ENCODE measurements at places on chromosomes 12 and 14.

- H3K27me3 ChIP-seq, result peaks cover 10% of the 10 kb centered on the region
- H3K27ac ChIP-seq, result no peak overlapping the region
- no peak for DNase-seq
Observed at GRCh38 chr12:54890339-54890738, 36.0 kb downstream of the MUCL1 start.

GRCh38 chr14:53180272-53181221 lies 27.4 kb upstream of the DDHD1 start:
- H3K27me3 ChIP-seq, result no peaks in the 10 kb centered on the region
- DNase-seq, result peak; percentile 51
- H3K4me1 ChIP-seq, result peaks cover 37% of the 10 kb centered on the region
- H3K4me3 ChIP-seq, result peak overlapping the region; percentile 8

DNA sequence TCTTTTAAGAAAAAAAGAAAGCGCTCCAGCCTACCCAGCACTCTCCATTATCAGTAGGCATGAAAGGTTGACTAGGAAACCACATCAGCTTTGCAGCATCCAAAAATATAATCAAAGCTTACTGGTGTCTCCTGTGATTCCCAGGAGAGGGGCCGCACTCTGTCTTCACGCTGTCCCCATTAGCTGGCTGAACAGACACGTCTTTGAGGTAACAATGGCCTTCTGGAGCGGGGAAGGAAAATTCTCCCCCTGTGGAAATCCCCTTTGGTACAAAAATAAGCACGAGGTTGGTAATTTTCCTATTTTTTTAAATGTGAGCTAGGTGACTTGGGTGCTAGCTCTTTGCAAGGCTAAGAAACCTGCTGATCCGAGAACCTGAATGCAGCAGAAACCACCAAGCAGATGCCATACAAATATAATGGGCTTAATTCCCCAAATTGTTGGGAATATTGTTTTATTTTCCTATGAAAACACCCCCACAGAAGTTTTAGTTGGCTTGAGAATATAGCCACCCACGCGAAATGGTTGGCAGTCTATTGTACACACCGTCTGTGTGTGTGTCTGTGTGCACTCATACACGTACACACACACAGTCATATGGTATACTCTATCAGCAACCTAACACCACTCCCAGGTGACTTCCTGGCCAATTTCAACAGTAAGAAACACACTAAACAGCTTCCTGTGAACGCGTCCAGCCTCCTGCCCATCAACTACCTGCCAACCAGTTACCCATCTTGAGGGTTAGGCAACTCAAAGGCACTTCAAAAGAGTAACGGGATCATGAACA lies 71.2 kb downstream of the KSR2 start:
- no peak overlapping the region for H3K4me3 ChIP-seq
- H3K27ac ChIP-seq, result no peak overlapping the region
- peaks cover 12% of the 10 kb centered on the region for H3K27me3 ChIP-seq
- H3K4me1 ChIP-seq, result no peaks in the 10 kb centered on the region
- no peaks in the 10 kb centered on the region for H3K36me3 ChIP-seq
- no peak for DNase-seq

- H3K27me3 ChIP-seq, result peaks cover 19% of the 10 kb centered on the region
- H3K27ac ChIP-seq, result no peak overlapping the region
- H3K36me3 ChIP-seq, result no peaks in the 10 kb centered on the region
- H3K4me3 ChIP-seq, result no peak overlapping the region
- H3K4me1 ChIP-seq, result peaks cover 3% of the 10 kb centered on the region
Observed at GRCh38 chr14:105908481-105908911, 382.1 kb downstream of the TMEM121 start.

DNA sequence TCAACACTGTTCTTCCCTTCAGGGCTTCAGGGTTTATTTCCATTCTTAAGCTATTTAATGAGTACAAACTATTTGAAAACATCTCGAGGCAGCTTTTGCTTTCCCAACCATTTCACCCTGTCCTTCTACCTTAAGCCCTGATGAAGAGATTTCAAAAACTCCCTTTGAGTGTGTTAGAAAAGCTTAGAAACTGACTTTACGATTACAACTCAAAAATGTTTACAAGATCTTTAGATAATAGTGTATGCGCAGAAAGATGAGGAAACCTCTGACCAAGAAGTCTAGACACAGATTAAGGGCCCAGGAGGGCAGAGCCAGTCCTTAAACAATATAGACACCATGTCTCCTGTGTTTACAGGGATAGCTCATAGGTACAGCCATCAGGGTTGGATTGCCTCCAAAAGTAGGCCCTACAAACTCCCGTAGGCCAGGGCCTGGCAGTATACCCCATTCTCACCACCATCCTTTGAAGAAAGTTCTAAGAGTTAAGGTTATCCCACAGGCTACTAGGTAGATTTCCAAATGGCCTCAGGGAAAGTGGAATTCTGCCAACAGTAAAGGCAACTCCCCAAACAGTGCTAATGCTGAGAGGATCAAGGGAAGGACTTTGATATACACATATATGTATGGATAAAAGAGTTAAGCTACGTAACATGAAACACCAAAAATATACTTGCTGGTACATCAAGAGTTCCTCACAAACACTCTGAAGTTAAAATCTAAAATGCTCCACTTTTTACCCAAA lies 11.4 kb upstream of the SOS2 start:
- no peaks in the 10 kb centered on the region for H3K27me3 ChIP-seq
- H3K4me1 ChIP-seq, result no peaks in the 10 kb centered on the region
- H3K36me3 ChIP-seq, result peaks cover 15% of the 10 kb centered on the region
- no peak for DNase-seq
- H3K27ac ChIP-seq, result no peak overlapping the region

DNA sequence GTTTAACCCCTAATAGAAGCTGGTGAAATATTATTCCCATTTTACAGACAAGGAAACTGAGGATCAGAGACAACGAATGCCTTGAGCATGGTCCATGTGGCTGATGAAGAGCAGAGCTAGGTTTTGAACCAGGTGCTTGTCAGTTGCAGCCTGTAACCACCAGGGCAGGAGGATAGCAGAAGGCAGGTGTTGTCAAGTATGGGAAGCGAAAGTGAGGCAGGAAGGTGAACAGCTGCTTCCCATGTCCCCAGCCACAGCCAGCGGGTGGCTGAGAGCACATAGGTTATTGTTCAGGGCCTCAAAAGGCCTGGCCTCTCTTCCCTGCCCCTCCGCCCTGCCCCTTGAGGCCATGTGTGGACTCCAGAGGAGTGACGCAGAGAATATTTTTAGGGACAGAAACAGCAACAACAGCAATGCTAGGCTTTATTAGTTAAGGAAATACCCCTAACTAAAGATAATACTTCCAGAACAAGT lies 39.6 kb downstream of the IQSEC3 start:
- no peak overlapping the region for H3K4me3 ChIP-seq
- peaks cover 14% of the 10 kb centered on the region for H3K4me1 ChIP-seq
- DNase-seq, result no peak
- no peaks in the 10 kb centered on the region for H3K36me3 ChIP-seq
- H3K27me3 ChIP-seq, result peaks cover 7% of the 10 kb centered on the region
- H3K27ac ChIP-seq, result no peak overlapping the region

DNA sequence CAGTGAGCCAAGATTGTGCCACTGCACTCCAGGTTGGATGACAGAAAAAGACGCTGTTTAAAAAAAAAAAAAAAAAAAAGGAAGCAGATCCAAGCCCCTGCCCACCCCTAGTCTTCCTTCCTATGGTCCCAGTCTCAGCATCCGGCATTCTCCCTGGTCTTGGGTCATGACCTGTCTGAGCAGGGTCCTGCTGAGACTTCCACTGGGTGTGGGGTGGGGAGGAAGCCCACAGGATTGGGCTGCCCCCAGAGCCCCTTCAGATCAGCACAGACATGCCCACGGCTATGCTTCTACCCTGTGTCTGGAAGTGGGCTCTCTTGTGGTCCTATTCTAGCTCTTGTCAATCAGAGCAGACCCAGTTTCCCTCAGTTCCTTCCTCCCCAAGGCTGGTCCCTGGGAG lies 12.6 kb upstream of the PLEK2 start:
- peaks cover 27% of the 10 kb centered on the region for H3K27me3 ChIP-seq
- DNase-seq, result no peak
- no peaks in the 10 kb centered on the region for H3K36me3 ChIP-seq
- H3K27ac ChIP-seq, result no peak overlapping the region
- peaks cover 4% of the 10 kb centered on the region for H3K4me1 ChIP-seq

DNA sequence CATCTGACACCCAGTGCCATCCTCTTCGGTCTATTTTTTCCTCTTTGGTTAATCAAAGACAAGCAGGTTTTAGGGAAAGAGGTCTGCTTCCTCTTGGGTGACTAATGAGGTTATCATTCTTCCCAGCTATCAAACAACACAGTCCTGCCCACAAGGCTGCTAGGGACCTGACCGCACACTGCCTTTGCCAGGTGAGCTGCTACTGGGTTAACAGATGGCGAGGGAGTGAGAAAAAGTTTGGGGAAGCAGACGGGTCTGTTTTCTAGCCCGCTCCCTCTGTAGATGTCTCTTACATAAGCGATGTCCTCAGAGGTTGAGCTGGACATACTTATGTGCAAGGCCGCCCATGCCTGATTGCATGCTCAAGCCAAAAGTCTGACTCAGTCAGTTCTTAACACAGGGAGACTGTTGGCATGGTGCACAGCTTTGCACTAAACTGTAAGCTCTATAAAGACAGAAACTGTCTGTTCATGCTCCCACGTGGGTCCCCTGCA lies 94.1 kb downstream of the SLC15A4 start:
- DNase-seq, result no peak
- H3K36me3 ChIP-seq, result no peaks in the 10 kb centered on the region
- H3K27me3 ChIP-seq, result peaks cover 18% of the 10 kb centered on the region
- H3K27ac ChIP-seq, result no peak overlapping the region
- no peak overlapping the region for H3K4me3 ChIP-seq

- no peaks in the 10 kb centered on the region for H3K4me1 ChIP-seq
- no peak for DNase-seq
- H3K27me3 ChIP-seq, result no peaks in the 10 kb centered on the region
- H3K27ac ChIP-seq, result no peak overlapping the region
- H3K36me3 ChIP-seq, result no peaks in the 10 kb centered on the region
Observed at GRCh38 chr12:58773986-58774385, 146.3 kb downstream of the LRIG3 start.

DNA sequence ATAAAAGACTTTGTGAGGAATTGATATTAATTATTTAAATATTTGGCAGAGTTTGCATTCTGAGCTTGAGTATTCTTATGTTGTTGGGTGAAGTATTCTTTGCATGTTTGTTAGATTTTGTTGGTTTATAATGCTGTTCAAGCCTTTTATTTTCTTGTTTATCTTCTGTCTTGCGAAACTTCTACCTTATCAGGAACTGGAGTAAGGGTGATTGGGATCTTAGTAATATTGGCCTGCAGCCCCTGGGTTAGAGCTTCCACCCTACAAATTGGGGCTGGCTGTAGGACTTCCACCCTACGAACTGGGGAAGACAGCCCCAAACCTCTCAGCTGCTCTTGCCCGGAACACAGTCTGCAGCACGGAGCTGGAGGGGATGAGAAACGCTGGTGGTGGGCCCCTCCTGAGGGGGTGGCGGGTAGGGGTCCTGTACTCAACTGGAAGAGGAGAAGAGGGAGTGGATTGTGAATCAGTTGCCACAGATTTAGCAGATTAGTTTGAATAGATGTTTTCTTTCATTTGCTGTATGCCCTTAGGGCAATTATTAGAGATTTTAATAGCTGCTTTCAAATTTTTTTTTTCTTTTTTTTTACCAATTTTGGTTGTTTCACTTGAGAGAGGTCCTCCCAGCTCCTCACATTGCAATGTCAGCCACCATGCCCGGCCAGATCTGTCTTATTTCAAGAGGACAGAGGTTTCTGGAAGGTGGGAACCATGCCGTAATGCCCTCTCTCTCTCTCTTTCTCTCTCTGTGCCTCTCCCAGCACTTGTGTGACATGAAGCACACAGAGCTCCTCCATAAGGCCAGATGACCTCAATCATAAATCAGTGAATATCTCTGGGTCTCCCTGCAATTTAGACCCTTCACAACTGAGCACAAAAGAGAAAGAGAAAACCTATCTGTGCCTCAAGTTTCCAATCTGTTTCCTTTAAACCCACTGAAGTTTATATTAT lies 123.4 kb downstream of the DICER1 start:
- H3K4me3 ChIP-seq, result no peak overlapping the region
- H3K27ac ChIP-seq, result no peak overlapping the region
- no peaks in the 10 kb centered on the region for H3K36me3 ChIP-seq

GRCh38 chr12:107372229-107372658 lies 278.9 kb upstream of the CRY1 start:
- peak overlapping the region; percentile 87 for H3K27ac ChIP-seq
- H3K27me3 ChIP-seq, result no peaks in the 10 kb centered on the region
- H3K36me3 ChIP-seq, result peaks cover 1% of the 10 kb centered on the region
- H3K4me1 ChIP-seq, result peaks cover 74% of the 10 kb centered on the region
- H3K4me3 ChIP-seq, result peak overlapping the region; percentile 28
- DNase-seq, result peak; percentile 42

DNA sequence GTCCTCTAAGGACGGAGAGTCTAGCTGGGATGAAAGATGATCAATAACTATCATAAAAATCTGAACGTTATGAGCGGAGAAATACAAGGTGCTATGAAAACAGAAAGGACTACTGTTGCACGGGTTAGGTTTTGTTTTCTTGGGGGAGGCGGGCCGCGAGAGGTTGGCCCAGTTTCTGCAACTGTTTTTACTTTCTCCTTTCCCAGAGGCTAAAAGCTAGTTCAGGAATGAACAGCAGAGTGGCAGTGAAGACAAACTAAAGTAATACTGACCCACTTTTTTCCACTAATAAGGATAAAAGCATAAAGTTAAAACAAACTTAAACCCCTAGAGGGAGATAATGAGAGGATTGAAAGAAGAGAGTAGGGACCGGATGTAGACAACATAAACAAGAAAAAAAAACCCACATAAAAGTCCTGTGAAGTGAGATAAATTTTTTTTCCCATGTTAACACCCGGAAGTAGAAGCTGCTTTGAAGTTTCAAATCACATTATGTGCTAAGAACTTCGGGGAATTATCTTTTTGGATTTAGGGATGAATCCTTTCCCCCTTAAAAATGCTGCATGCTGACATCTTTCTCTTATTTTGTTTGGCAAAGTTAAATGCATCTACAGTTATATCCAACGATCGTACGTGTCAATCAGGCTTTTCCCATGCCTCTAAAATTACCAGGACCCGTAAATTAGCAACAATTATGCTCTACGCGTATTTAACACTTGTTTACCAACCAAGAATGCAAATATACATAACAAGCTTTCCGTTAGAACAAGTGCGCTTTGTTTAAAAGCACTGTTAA lies 1.0 kb upstream of the CDK17 start:
- H3K36me3 ChIP-seq, result peaks cover 20% of the 10 kb centered on the region
- H3K27me3 ChIP-seq, result no peaks in the 10 kb centered on the region
- peak; percentile 60 for DNase-seq

- DNase-seq, result no peak
- H3K36me3 ChIP-seq, result no peaks in the 10 kb centered on the region
- no peak overlapping the region for H3K27ac ChIP-seq
- H3K4me3 ChIP-seq, result no peak overlapping the region
Observed at GRCh38 chr14:33714527-33715226, 236.2 kb downstream of the EGLN3 start.

GRCh38 chr12:50515587-50515986 lies 10.8 kb downstream of the DIP2B start:
- H3K4me1 ChIP-seq, result peaks cover 50% of the 10 kb centered on the region
- H3K27ac ChIP-seq, result peak overlapping the region; percentile 51
- H3K36me3 ChIP-seq, result no peaks in the 10 kb centered on the region
- DNase-seq, result no peak
- H3K27me3 ChIP-seq, result no peaks in the 10 kb centered on the region

DNA sequence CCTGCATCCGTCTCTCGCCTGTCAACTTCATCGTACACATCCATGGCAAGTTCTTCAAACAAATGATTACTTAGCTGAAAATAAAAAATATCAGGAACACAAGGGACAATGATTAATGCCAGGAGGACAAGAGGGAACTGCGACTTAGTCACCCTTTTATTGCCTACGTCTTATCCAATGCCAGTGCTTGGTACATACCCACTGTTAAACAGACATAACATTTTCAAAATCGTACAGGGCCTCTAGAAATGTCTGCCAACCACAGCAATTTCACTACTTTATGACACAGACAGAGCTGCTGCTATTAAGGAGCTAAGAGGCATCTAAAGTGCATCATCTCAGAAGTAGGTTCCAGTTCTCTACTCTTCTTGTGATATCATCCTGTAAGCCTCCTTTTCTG lies 34.6 kb downstream of the GIT2 start:
- H3K4me3 ChIP-seq, result no peak overlapping the region
- no peak for DNase-seq
- H3K4me1 ChIP-seq, result peaks cover 4% of the 10 kb centered on the region
